ENCODE measurements at places on chromosomes 6 and 20.

DNA sequence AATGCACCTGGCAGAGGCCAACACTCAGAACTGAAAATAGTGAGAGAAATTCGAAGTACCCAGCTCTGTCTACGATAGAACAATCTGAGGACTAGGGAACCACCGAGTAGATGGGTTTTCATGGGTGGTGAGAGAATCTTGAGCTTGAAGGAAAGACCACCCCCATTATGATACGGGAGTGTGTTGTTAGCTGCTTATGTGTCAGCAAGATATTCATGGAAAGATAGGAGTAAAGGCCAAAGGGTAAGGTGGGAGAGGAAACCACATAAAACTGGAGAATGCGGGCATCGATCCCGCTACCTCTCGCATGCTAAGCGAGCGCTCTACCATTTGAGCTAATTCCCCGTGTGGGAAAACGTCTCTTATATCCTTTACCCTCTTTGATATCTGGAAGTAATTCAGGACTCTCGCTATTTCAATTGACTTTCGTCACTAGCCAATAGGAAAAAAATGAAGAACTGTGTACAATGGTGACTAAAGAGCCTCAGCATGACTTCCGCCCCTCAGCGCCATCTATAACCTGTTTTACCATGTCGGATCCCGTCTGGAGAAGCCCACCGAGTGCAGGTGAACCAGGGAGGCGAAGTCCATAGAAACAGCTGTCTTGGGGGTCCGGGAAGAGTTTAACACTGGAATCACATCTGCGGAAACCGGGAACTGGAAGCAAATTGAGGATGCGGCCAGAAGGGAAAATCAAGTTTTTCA, 25.0 kb upstream of the ABT1 start:
- no peak for DNase-seq

DNA sequence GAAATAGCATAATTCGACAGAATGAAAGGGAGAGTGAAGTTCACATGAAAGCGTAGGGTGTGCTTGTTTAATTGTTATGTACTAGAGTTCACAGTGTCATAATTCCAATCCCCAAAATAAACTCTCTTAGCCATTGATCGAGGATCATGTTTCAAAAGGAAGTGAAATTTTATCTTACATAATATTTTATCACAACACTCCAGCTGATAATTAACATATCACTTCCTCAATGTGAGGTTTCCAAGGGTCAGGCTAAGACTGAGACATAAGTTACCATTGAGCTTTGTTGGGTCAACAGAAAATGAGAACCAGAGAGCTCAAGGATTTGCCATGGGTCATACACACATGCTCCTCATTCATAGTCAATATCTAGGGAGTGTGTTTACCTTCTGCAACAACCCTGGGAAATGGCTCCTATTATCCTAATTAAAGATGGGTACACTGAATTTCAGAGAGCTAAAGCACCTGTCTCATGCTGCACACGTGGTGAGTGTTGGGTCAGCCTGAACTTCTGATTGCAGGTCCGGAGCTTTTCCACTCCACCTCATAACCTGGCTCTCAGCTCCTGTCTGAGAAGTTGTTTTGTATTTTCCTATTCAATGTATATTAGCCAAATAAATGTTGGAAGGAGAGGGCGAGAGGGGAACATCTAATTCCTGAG, 3.0 kb downstream of the GSTA2 start:
- DNase-seq, result no peak

- no peak for DNase-seq
Observed at GRCh38 chr6:32089082-32089828, 19.9 kb downstream of the TNXB start.

DNA sequence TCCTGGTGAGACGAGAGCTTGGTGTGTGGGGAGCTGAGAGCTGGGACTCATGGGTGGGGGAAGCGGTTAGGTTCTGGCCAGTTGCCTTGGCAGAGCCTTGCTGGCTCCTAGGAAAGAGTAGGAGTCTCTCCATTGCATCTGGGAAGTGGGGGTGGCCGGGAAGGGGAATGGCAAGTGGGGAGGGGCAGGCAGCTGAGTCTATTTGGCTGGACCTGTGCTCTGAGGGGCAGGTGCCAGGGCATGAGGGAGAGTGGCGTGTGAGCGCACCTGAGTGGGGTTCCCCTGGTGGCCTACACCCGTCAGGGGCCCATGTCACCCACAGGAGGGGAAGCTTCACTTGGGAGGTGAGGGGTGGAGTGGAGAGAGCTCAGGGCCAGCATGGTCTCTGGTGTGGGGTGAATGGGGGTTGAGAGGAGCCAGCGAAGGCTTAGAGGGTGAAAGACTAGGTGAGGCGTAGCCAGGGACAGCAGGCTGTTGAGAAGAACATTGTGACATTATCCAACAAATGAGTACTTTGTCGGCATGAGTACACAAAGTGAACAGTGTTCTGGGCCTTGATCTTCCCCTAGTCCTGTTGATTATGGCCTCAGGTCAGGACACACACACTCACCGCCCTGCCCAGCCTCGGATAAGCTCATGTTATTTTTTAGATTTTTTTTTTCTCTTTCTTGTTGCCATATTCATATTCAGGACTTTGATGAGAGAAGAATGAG, 59.8 kb downstream of the FAM120B start:
- no peak for DNase-seq

GRCh38 chr6:137827977-137828810, 38.9 kb upstream of the TNFAIP3 start:
- DNase-seq, result no peak

- no peak for DNase-seq
Observed at GRCh38 chr6:21045135-21045700, 511.0 kb downstream of the CDKAL1 start.

- DNase-seq, result no peak
Observed at GRCh38 chr20:33816191-33816590, 5.0 kb downstream of the CHMP4B start.
